Stimulated activated CD8-positive, alpha-beta memory T cell treated with anti-CD3 and anti-CD28 coated beads, Interleukin-15, amount 100 ng/mL, for 4 hours (primary cell): ENCODE measurements at places on chromosomes 2 and 18.

GRCh38 chr2:156483741-156484173 lies 47.6 kb downstream of the GPD2 start:
- no peak for DNase-seq

DNA sequence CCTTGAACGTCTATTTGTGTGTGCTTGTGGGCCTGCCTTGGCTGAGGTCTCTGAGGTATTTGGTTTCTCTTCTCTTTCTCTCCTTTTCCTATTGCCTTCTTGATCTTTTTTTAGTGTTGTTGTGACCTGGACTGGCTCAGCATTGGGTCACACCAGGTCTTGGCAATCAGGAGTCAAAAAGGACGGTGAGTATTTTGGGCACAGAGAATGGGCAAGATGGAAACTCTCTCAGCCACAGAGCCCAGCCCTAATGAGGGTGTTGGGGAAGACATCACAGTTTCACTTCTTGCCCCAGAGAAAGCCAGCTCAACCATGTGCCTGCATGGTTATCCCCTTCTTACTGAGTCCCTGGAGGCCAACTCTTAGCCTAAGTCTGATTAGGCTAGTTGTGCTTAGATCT lies 13.7 kb upstream of the INO80C start:
- no peak for DNase-seq

GRCh38 chr18:179499-179898 lies 21.1 kb downstream of the USP14 start:
- no peak for DNase-seq

DNA sequence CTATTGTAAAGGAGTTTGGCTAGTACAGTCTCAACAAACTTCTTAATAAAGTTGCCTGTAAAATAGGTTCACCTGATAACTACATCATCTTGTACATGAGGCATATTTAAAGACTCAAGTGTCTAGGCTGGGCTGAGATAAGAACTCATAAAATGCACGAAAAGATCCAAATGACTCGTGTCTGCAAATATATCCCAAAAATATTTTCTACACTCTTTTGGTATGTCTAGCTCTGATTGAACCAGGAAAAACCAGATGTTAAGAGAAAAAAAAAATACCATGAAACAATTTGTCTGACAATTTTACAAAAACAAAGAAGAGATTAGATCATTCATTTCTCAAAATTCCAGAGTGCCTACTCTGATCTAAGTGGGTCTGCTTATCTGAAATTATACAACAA lies 166.9 kb upstream of the OSR1 start:
- no peak for DNase-seq

DNA sequence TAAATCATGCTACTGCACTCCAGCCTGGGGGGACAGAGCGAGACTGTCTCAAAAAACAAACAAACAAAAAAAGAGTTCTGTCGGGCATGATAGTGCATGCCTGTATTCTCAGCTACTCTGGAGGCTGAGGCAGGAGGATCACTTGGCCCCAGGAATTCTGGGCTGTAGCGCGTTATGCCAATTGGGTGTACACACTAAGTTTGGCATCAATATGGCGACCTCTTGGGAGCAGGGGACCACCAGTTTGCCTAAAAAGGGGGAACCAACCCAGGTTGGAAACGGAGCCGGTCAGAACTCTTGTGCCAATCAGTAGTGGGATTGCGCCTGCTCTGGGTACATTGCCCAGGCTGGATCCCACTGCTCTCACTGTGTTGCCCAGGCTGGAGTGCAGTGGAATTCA lies 49.7 kb downstream of the SDC1 start:
- no peak for DNase-seq

- DNase-seq = no peak
Measured at GRCh38 chr18:57630754-57631595, 9.3 kb upstream of the NARS1 start.
